Natural killer cell (primary cell): ENCODE measurements at places on chromosomes 3 and 15.

GRCh38 chr3:24923570-24923969 is 428.9 kb upstream of the THRB start:
- H3K4me3 ChIP-seq, result no peak overlapping the region
- no peak for DNase-seq
- no peak overlapping the region for H3K27ac ChIP-seq
- H3K36me3 ChIP-seq, result no peaks in the 10 kb centered on the region

DNA sequence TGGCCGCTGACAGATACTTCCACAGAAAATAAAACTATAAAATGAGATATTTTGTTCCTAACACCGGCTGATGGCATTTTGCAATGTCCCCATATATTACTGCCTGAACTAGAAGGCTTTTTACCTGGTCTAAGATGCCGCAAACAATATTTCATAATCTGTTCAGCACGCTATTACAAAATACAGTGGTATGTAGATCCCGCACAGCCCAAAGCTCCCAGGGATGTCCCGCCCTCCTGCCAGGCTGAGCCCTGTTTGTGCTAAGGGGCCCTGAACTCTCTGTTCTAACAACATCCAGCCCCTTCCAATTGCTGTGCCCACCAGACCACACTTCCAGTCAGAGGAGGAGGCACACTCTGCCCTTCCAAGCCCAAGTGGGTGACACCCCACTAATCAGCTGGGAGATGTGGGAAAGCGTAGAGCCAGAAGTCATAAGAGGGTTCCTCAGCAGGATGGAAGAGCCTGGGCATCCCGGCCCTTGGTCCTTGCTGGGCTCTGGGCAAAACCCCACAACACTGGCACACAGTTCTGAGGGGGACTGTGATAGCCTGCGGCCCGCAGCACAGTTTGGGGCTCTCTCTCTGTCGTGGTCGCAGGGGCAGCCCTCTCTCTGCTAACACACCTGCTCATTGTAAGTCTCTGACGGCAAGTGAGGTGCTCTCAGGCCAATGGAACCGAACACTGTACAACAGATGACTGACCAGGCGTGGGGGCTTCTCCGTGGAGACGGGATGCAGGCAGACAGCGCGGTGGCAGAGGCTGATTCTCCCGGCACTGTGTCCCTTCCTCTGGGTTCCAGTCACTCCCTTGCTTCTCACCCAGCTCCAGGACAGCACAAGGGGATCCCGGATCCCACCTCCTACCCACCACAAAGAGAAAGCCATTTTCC is 55.2 kb downstream of the PCSK6 start:
- no peaks in the 10 kb centered on the region for H3K36me3 ChIP-seq
- H3K4me3 ChIP-seq, result no peak overlapping the region
- no peak for DNase-seq

GRCh38 chr15:62564886-62565633 is 400.0 kb upstream of the C2CD4B start:
- H3K27me3 ChIP-seq, result no peaks in the 10 kb centered on the region
- no peak overlapping the region for H3K4me3 ChIP-seq
- DNase-seq, result no peak
- H3K36me3 ChIP-seq, result no peaks in the 10 kb centered on the region
- H3K4me1 ChIP-seq, result no peaks in the 10 kb centered on the region

DNA sequence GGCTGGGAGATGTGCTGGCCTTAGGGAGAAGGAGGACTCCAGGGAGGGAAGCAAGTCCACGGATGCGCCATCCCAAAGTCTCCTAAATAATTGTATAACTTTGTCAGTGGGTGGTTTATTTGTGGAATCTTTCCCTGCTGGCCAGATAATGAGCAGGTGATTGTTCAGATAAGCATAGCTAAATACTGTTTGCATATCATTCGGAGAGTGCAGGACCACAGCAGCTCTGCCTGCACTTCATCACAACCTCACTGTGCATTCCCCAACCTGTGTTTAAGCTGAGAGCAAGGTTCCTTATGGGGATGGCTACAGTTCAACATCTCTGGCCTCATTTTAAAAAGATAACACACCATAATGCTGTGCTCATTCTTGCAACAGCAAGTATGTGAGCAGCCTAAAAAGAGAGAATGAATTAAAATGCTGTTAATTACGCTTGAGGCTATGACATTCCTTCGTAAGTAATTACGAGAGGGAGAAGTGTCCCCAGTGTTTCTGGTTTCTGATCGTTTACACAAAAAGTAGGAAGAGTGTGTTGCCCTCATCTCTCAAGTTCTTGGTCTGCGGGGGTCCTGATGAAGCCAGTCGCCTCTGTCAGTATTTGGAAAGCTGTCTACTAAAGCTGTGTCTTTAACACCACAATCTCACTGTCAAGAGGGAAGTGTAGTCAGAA is 272.0 kb upstream of the RORA start:
- no peaks in the 10 kb centered on the region for H3K36me3 ChIP-seq
- no peak for DNase-seq
- H3K4me1 ChIP-seq, result no peaks in the 10 kb centered on the region
- H3K27me3 ChIP-seq, result no peaks in the 10 kb centered on the region
- H3K4me3 ChIP-seq, result no peak overlapping the region

DNA sequence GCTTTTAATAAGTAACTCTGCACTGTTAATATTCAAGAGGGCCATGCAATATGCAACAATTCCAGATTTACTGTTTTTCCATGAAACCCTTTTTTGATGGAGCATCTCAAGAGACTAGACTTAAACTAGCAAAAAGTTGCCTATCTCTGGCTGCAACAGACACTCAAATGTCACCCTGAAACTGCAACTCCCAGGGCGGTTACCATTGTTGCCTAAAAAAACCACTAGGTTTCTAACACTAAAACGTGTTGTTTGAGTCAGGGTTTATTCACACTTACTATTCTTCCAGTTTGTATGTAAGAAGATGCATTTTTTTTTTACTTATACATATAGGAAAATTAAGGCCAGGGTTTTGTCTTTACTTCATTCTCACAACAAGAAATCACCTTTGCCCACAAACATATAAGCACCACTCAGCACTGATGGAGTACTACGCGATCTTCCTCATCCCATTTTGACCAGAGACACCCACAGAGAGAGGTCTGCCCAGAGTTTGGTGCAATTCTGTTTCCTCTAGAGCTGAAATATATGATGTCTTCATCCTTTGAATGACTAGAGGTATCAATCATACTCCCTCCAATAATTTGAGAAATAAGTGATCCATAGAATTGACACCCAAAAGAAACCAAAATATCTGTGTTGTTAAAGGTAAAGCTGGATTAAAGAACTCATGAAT is 124.0 kb upstream of the SNTN start:
- no peaks in the 10 kb centered on the region for H3K36me3 ChIP-seq
- no peaks in the 10 kb centered on the region for H3K27me3 ChIP-seq
- DNase-seq, result no peak
- no peak overlapping the region for H3K27ac ChIP-seq
- H3K4me1 ChIP-seq, result no peaks in the 10 kb centered on the region
- H3K4me3 ChIP-seq, result no peak overlapping the region

DNA sequence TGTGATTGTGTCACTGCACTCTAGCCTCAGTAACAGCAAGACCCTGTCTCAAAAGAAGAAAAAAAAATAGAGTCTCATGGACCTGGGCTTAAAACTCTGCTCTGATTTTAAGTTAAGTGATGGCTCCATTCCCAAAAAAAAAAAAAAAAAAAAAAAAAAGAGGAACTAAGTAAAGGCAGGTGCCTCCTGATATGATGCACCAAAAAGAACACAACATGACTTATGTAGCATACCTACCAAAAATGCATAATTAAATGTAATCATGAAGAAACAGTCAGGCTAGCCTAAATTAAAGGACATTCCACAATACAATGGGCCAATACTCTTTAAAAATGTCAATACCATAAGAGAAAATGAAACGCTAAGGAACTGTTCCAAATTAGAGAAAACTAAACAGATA is 5.4 kb upstream of the IREB2 start:
- DNase-seq, result no peak
- H3K4me3 ChIP-seq, result no peak overlapping the region
- H3K27ac ChIP-seq, result no peak overlapping the region
- no peaks in the 10 kb centered on the region for H3K27me3 ChIP-seq
- H3K4me1 ChIP-seq, result peaks cover 7% of the 10 kb centered on the region

DNA sequence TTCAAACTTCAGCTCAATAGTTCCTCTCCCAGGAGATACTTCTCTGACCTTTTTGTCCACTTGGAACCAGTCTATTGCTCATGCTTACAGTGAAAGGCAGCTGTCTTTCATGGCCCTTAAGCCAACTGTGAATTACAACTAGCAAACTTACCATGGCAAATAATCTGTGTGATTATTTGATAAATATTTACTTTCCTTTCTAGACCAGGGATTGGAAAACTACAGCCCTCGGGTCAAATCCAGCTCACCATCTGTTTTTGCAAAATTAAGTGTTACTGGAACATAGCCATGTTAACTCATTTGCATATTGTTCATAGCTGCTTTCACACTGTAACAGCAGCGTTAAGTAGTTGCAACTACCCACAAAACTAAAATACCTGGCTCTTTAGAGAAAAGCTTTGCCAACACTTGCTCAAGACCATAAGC is 289.1 kb upstream of the MCTP2 start:
- H3K4me1 ChIP-seq, result no peaks in the 10 kb centered on the region
- no peaks in the 10 kb centered on the region for H3K36me3 ChIP-seq

DNA sequence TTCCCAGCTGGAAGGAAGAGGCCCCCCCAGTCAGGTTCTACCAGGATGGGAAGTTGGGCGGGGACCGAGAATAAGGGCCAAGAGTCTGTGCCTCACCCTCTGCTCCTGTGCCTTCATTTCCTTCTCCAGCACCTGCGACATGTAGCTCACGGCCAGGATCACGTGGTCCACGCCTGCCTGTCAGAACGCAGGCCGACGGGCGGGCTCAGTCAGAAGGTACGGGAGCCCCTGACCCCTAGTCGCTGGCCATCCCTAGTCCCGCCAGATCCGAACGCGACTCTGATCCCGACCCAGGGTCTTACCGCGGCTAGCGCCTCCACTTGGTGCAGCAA is 489 bp downstream of the GMPPB start:
- H3K27ac ChIP-seq, result peak overlapping the region; percentile 97
- H3K4me1 ChIP-seq, result peaks cover 49% of the 10 kb centered on the region
- H3K27me3 ChIP-seq, result no peaks in the 10 kb centered on the region
- H3K4me3 ChIP-seq, result peak overlapping the region; percentile 99
- H3K36me3 ChIP-seq, result peaks cover 27% of the 10 kb centered on the region

DNA sequence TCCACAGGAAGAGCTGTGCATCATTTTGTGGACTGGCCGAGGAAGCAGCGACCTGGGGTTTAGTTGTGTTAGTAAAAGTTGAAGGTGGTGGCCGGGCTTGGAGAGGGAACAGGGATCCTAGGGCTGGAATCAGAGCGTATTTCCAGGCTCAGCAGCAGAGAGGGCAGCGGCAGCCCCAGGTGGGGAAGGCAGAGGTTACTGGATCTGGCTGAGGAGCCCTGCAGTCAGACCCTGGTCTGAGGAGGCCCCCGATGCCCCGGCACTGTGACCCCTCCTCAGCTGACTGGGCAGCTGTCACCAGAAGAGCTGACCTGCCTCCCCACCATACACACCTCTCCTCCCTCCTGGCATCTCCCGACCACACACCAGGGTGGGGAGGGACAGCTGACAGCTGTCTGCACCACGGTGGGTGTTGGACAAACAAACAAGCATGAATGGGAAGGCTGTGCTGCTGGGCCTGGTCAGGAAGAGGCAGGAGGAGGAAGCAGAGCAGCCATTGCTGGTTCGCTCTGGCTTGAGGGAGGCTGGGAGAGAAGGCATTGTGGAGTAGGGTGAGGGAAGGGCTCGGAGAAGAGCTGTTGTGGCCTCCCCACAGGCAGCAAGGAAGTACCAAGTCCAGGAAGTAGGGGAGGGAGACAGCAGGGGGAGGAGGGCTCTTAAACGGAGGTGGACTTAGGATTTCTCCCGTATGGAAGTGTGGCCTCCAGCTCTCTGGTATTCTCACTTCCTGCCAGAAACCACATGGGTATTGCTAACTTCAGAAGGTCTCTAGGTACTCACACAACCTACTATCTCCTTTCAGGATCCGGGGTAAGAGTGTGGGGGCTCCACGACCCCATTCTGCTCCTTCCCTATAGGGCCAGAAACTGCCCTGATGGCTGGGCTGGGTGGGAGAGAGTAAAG is 49.5 kb upstream of the HACD2 start:
- DNase-seq, result no peak
- no peaks in the 10 kb centered on the region for H3K36me3 ChIP-seq
- H3K4me3 ChIP-seq, result no peak overlapping the region
- H3K4me1 ChIP-seq, result no peaks in the 10 kb centered on the region

- no peaks in the 10 kb centered on the region for H3K27me3 ChIP-seq
- no peak overlapping the region for H3K27ac ChIP-seq
- peaks cover 14% of the 10 kb centered on the region for H3K36me3 ChIP-seq
- H3K4me1 ChIP-seq, result no peaks in the 10 kb centered on the region
These were observed 9.3 kb upstream of the C15orf61 start for GRCh38 chr15:67511606-67512005.

DNA sequence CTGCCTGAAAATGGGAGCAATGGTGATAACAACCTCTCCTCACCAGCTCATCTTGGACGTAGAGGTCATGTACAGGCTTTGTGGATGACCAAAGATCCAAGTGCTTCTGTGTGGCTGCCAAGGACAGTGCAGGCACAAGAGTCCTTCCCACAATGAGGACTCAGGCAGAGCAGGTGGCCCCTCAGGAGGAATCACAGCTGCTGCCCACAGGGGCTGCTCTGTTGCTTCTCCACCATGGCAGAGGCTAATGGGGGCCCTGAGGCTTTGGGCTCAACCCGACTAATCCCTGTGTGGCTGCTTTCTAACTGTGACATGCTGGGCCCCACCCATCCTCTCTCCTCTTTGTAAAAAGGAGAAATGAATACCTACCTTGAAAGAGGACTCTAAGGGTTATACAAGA is 58.1 kb upstream of the MRPS22 start:
- no peak overlapping the region for H3K27ac ChIP-seq
- no peak for DNase-seq
- H3K4me3 ChIP-seq, result no peak overlapping the region
- no peaks in the 10 kb centered on the region for H3K27me3 ChIP-seq
- no peaks in the 10 kb centered on the region for H3K36me3 ChIP-seq

- no peak for DNase-seq
- H3K27me3 ChIP-seq, result no peaks in the 10 kb centered on the region
These were observed 66.0 kb downstream of the CGNL1 start for GRCh38 chr15:57442335-57442734.

DNA sequence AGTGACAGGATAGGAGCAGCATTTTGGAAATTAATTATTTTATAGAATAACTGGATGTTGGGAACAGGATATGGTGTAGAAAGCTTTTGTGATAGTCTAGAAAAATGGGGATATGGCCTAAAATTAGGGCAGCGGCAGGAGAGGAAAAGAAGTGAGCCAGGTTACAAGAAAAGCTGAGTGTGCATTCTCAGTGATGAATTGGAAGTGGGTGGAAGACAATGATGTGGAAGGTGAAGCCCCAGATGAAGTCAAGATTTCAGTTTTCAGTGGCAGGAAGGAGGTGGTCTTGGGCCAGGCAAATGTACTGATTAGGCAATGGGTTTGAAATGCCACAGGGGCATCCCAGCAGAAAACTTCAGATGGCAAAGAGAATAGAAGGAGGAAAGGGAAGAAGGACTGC is 33.6 kb downstream of the ACP3 start:
- no peaks in the 10 kb centered on the region for H3K36me3 ChIP-seq
- no peaks in the 10 kb centered on the region for H3K27me3 ChIP-seq
- no peak overlapping the region for H3K4me3 ChIP-seq
- no peaks in the 10 kb centered on the region for H3K4me1 ChIP-seq
- H3K27ac ChIP-seq, result no peak overlapping the region

GRCh38 chr3:101758224-101758623 is 20.8 kb upstream of the NXPE3 start:
- DNase-seq, result peak; percentile 17
- H3K4me1 ChIP-seq, result peaks cover 3% of the 10 kb centered on the region
- H3K36me3 ChIP-seq, result peaks cover 30% of the 10 kb centered on the region
- no peaks in the 10 kb centered on the region for H3K27me3 ChIP-seq
